ENCODE measurements at places on chromosomes 2 and 18. TPM values are rescaled to one million over a fixed set of nuclear protein-coding genes. Genes with fewer than 3 reads are reported as not detected.

DNA sequence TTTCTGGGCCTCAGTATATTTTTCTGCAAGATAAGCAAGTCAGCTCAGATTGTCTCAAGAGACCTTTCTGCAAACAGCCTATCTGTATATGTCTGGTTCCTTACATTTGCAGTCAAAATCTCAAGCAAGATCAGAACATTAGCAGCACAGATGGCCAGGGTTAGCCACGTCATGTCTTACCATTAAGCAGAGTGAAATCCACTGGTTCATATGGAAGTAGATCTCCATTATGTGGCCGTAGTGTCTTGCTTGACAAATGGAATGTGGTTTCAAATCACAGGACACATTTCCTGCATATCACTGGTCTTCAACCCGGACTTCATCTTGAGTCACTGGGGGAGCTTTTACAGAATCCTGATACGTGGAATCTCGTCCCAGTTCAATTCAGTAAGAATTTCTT, 500.2 kb downstream of the FBXO15 start:
- DNase-seq = no peak

DNA sequence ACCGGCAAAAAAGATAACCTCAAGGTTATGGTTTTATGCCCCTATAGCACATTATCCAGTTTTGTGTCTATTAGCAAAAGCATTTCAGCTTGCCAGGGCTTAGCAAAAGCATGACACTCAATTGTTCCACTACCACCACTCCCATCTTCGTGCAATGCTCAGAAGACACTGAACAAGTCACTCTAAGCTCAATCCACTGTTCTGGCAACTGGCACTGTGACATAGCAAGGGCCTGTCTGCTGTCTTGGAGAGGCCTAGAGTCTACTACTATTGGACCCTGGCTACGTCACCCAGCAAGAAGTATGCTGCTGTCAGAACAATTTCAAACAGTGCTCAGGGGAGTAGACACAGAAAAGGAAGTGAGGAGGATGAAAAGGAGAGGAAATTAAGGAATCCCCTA, 103.5 kb upstream of the PPP1CB start:
- no peak for DNase-seq

DNA sequence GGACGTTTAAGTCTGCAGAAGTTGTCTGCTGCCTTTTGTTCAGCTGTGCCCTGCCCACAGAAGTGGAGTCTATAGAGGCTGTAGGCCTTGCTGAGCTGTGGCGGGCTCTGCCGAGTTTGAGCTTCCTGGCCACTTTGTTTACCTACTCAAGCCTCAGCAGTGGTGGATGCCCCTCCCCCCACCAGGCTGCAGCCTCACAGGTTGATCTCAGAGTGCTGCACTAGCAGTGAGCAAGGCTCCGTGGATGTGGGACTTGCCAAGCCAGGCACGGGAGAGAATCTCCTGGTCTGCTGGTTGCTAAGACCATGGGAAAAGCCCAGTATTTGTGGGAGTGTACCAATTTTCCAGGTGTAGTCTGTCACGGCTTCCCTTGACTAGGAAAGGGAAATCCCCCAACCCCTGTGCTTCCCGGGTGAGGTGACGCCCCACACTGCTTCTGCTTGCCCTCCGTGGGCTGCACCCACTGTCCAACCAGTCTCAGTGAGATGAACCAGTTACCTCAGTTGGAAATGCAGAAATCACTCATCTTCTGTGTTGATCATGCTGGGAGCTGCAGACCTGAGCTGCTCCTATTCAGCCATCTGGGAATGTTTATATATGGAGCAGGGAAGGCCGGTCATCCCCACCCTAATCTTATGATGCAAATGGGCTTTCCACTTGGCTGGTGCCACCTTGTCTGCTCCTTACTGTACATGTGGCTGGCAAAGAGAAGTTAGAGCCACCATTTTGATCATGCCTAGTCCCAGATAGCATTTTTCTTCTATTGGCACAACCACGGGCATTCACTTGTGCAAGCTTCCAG, 156.9 kb upstream of the ITGA6 start:
- no peak for DNase-seq

- DNase-seq = no peak
Observed at GRCh38 chr2:215527736-215528135, 91.9 kb upstream of the FN1 start.

GRCh38 chr2:127707890-127708648, 6.8 kb downstream of the SFT2D3 start:
- DNase-seq = no peak

- DNase-seq = no peak
Observed at GRCh38 chr2:225293638-225294037, 105.9 kb upstream of the NYAP2 start.

DNA sequence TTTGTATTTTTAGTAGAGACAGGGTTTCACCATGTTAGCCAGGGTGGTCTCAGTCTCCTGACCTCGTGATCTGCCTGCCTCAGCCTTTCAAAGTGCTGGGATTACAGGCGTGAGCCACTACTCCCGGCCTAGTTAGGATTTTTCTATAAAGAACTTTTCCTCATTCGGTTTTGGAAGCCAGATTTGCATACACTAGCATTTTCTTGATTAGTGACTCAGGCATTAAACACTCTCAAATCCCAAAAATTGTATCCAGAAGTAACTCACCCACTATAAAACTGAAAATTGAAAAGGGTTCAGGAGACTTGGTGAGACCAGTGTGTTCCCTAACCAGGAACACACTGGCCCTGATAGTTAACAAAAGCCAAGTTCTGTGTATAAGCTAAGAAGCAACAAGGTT, 25.2 kb downstream of the EIF2AK3 start:
- no peak for DNase-seq

DNA sequence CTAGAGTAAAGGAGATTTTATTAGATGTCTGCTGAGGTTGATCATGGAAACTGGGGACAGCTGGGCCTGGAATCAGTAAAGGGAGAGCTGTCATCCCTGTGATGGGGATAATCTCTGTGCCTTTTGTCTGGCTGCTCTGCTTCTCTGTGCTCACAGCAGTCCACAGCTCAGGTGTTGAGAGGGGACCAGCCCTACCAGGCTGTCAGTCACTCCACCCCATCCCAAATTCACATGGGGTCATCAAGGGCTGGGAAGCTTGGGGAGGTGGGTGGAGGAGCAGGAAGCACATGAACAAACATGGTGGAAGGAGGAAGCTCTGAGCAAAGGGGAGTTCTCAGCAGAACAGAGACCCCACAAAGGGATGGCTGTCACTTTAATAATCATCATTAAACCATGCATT, 13.7 kb upstream of the LRRFIP1 start:
- no peak for DNase-seq

- DNase-seq = no peak
Observed at GRCh38 chr2:66683599-66683998, 248.7 kb downstream of the MEIS1 start.

DNA sequence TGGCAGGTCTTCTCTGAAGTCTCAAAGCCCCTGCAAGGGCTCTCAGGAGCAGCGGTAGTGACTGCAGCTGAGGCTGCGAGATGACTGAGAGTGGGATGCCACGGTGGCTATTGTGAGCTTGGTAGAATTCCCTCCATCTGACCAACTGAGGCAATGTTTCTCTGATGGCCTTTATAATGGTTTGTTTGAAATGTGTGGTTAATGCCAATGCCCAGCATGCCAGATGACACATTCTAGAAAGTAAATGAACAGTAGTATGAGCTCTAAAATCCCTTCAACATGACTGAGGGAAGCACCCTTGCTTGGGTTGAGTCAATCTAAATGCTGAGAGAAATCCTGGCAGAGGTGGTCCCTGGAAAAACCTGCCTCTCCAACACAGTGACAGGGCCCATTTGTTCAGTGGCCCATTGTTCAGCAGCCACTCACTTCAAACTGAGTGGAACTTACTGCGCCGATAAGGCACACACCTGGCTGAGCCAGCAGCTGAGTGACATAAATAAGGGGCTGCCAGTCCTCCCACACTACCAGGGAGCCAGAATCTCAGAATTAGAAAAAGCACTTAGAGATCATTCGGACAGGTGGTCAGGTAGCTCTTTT, 31.7 kb downstream of the SULT1C2 start:
- DNase-seq = no peak

GRCh38 chr2:196336715-196337114, 165.3 kb upstream of the STK17B start:
- DNase-seq = no peak

DNA sequence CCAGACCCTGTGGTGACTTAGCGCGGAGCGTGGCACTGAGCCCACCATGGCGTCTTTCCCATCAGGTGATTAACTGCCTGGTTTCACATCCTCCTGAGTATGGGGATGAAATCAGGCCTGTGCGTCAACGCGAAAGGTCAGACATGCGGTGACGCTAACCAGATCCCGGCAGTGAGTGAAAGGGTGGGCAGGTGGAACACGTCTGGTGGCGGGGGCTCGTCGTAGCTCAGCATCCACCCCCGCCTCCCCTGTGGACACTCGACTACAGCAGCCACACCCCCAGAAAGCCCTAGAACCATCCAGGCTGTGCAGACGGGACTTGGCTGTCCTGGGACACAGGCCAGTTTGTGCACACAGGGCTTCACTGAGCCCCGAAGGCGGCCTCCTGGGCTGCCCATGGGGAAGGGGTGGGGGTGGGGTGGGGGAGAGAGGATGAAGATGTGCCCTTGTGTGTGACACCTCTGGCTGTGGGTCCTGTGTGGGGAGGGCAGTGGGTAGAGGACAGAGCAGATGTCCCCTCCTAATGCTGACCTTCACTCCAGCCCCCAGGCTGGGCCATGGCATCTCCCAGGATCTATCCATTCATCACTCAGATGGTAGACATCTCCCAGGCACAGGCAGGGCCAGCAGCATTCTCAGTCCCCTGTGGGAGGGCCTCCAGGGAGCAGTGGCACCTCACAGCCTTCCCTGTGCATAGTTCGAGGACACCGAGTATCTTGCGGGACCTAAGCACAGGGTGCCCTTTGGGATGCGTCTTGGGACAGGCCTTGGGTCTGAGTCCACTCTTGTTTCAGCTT, 27.5 kb downstream of the RAMP1 start:
- DNase-seq = no peak

GRCh38 chr2:20509301-20509769, 62.5 kb downstream of the RHOB start:
- DNase-seq = no peak

- no peak for DNase-seq
Observed at GRCh38 chr2:98772536-98772935, 41.6 kb upstream of the MGAT4A start.

GRCh38 chr2:5035057-5035488, 657.1 kb upstream of the SOX11 start:
- DNase-seq = no peak

GRCh38 chr2:73243884-73244570, 9.9 kb downstream of the CCT7 start:
- DNase-seq = no peak

GRCh38 chr2:121771976-121772742, 16.7 kb downstream of the TSN start:
- DNase-seq = no peak

DNA sequence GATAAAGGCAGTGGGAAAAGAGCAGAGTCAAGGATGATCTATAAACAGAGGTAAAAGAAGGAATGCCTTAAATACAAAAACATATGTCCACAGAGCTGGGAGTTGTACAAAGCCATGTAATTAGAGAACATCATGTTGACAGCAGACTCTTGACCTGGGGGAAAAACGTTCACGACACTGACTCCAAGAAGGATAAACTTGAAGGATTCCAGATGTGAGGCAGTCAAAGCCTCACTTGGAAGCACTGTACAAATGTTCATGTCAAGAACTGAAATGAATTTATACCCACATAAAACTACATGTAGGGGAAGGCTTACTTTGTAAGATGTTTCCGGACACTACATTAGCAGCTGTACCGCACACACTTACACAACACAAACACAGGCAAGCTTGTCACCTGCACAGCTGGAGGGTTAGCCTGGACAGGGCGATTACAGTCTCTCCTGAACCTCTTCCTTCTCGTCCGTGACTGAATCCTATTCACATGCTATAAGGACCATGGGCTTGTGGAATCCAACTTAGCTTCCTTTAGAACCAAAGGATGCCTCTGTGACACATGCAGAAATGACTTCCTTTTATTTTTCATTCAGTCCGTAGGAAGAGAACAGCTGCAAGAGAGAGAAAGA, 88.6 kb downstream of the SH3YL1 start:
- DNase-seq = no peak

DNA sequence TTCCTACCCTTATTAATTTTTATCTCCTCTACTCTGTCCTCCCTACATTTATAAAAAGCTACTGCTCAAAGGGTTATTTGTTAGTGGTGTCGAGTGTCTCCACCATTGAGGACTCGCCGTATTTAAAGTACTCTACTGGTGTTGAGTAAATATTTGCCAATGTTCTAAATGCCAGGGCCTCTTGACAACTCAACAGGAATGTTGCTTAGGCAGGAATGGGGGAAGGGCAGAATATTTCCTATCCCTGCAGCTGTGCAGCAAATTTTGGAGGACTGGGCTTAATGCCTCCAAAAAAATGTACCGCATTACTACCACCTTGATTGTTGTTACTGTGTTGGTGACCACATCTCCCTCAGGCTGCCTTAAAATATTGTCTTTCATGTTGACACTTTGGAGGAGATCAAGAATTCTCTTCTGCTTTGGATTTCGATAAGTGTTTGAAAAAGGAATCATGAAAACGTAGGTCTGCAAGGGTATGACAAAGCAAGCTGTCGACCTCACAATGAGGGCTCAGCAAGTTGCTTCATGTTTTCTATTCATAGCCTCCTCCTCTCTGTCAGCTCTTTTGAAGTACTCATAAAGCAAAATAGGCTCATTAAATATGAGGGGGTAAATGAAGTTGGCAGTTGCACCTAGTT, 84.3 kb downstream of the EFEMP1 start:
- DNase-seq = no peak

GRCh38 chr2:30221531-30221930, 9.8 kb upstream of the LBH start:
- peak; percentile 24 for DNase-seq

DNA sequence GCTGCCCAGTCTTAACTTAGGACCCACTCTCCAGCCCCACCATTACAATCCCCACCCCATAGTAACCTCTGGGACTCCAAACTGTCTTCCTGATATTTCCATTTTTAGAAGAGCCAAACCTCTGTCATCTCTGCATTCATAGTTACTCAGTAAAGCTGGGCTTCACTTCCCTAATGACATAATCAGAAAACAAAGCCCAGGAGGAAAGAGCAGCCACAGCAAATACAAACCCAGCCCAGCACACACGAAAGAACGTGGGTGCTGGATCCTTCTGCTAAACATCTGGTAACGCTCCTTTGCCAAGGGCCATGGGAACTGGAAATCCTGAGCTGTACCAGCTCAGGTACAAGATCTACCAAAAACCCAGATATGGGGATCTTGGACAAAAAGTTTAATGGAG, 36.8 kb upstream of the RIOK3 start:
- DNase-seq = no peak

The TRIM43 gene
- total RNA-seq = not detected

The TSPYL6 gene
- total RNA-seq = not detected

The PTPRN gene
- not detected for total RNA-seq

The FIGN gene
- 10.3 TPM for total RNA-seq

The AQP12A gene
- not detected for total RNA-seq

The KLHL30 gene
- total RNA-seq = 4.4 TPM

Measured in mesenteric fat pad (tissue), 1 donor.